CD4-positive, alpha-beta T cell treated with Interleukin-21 for 1 hour (primary cell): ENCODE measurements at places on chromosomes 12 and 14.
A peak's percentile ranks its signal among the peaks of the same experiment; 100 is the strongest.

DNA sequence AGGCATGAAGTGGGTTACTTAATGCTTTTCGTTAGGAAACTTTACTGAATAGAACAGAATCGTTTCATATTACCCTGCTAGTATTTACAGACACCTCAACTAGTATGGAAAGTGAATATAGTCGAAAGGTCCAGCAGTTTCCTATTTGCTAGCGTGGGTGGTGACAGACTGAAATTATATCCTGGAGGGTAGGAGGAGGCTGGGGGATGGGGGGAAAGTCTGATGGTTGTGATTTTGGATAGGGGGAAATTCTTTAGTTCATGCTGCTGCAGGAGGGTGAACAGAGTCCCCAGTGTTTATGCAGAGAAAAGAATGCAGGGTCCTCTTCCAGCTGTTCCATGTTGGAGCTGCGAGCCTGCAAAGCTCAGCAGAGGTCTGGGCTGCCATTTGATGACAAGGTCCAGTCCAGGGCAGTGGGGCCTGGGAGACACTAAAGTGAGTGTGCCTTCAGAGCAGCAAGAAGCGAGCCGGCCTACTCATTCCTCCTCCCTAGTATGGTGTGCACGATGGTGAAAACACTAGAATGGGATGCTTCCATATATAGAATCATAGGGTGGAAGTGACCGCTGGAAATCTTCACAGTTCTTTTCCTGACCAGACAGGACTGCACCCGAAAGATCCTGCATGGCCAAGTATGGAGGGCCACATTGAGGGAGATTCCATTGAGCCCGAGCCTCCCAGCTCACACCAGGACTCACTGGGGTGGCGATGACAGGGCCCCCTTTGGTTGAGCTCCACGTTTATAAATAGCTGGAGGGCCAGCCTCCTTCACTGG is 2.1 kb downstream of the SAMD4A start:
- no peak for DNase-seq

DNA sequence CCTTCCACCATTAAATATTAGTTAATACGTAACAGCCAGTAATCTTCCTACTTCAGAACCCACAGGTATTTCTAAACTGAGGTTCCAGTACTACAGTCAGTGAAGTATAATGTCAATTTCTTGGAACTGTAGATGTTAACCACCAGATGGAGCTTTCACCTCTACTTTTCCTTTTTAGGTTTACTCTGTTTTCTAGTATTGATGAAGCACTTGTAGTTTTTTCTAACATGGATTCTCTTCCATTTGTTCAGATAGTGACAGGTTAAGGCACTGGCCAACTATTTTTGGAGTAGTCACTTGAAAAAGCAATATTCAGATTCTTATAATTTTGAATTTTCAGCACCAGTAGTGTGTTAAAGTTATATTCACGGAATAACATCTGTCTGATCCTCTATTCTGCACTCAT is 4.6 kb upstream of the SEC23A start:
- DNase-seq = peak; percentile 45

- DNase-seq = no peak
These were observed 208.2 kb downstream of the EPS8 start for GRCh38 chr12:15581006-15581405.

DNA sequence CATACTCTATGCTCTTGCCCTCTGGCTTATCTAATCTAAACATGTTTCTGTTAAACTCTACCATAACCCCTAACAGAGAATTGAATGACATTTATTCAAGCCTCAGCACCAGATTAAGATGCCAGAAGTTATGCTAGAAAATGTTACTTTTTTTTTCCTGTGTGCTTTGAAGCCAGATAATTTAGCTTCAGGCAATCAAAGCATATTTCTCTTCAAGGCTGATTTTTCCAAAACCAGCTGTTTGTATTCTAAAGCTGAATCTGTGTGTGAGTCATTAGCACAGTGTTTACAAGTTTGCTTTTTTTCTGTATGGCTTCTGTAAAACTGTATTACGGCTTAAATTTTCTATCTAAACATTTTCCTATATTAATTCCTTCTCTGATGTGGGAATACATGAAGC is 326.1 kb downstream of the FSCB start:
- DNase-seq = no peak

DNA sequence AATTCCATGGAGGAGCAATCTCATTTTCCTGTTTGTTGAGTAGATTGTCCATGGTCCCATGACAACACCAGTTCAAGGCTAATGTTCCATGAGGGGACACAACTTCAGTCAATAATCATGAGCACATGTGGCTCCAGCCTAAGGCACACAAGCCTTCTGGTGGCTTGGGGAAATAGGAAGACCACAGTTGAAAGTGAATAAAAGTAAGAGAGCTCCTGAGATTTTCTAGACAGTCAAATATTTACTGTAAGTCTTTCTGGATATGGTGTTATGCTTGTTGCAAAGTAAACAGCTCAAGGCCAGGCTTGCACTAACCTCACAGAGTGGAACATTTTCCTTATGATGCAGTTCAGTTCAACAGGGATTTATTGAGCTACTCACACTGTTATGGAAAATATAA is 206.9 kb upstream of the SLC38A2 start:
- DNase-seq = no peak

DNA sequence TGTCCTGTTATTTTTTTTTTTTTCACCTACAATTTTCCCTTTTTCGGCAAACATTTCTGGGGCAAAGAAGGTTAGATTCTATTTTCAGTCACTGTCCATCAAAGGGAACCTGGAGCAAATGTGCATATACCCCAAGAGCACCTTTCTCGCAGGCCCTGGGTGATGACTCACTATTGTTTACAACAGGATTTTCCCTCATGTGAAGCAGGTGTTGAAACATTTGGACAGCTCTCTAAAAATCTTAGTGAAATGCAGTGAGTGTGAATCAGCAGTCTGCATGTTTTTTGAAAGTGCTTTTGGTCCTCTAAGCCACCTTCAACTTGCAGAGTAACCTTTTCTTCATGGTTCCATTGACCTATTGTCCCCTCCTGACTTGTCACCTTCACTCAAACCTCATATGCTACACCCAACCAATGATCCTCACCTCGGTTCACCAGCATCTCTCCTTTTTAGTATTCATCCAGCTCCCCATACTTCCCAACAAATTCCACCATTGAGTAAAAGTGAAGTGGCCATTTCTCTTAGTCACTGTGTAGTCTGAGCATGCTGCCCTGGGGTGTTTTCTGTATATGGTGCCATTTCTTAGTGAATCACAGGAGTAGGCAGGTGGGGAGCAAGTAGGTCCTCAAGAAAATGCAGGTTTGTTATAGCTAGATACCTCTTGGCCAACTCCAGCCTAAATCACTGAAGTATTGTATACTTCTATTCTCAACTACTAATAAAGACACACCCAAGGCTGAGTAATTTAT is 260.2 kb downstream of the BMP4 start:
- DNase-seq = no peak
